ENCODE measurements at places on chromosomes 5 and 9.

GRCh38 chr5:81417052-81417451 is 23.1 kb upstream of the ACOT12 start:
- DNase-seq: no peak

DNA sequence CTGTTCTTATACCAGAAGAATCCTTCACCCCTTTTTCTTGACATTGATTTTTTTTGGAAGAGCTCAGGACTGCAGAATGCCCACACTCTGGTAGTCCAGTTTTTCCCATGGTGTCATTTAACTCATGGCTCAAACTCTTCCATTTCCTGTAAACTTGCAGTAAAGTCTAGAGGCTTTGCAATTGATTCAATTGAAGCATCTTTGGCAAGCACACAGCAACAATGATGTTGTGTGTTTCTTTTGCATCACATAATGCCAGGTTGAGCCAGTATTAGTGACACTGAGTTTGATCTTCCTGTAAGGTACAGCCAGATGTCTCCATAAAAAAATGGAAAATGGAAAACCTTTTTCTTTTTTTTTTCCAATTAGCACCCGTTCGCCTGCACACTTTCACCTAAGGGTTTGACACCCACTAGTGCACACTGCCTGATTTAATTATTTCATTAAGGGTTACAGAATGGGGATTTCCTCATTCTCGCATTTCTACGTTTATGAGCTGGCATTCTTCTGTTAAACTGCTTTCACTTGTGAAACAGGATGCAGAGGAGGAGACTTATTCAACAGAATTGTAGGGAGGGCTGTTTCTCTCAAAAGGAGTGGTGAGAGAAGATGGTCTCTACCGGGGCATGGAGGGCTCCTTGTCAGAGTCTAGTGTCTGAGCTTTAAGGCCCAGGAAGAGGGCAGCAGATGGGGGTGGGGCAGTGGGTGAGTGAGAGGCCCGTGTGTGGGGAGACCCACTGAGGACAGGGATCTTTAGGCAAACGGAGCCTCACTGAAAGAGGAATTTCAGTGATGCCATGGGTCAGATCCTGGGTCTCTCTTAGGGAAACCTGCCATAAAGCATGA is 2.2 kb upstream of the S1PR3 start:
- DNase-seq: no peak

DNA sequence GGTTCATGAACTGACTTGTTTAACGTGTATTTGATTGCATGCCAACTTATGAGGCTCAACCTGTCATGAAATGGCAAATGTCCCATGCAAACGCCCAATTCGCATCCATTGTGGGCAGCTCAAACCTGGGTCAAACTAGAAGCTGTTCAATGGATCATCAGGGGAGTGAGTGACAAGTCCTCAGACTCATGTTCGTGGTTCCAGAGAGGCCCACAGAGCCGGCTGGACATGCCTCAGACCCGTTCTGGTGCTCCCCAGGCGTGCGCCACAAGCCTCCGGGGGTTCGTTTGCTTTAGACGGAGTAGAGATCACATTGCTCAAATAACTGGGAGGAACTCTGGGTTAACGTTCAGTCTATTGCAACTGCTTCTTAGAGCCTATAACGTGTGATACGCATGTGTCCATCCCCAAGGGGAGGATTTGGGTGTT is 15.0 kb downstream of the GFI1B start:
- no peak for DNase-seq

DNA sequence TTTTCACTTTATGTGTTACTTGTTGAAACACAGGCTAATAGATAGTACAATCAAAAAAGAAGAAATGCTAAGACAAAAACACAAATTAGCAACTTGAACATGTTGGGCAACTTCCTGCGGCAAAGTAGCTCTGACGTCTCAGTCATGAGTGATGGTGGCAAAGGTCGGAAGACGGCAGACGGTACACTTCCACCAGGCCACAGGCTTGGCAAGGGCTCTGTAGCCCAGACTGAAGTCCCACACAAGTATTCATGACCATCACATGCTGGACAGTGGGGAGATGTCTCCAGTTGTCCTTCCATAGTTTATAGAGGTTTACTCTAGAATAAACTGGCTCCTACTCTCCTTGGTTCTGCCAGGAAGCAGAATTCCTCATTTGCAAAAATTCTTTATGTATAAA is 831.3 kb downstream of the MTRR start:
- DNase-seq: no peak

- no peak for DNase-seq
These were observed 185.1 kb downstream of the FSTL4 start for GRCh38 chr5:133427121-133427777.

DNA sequence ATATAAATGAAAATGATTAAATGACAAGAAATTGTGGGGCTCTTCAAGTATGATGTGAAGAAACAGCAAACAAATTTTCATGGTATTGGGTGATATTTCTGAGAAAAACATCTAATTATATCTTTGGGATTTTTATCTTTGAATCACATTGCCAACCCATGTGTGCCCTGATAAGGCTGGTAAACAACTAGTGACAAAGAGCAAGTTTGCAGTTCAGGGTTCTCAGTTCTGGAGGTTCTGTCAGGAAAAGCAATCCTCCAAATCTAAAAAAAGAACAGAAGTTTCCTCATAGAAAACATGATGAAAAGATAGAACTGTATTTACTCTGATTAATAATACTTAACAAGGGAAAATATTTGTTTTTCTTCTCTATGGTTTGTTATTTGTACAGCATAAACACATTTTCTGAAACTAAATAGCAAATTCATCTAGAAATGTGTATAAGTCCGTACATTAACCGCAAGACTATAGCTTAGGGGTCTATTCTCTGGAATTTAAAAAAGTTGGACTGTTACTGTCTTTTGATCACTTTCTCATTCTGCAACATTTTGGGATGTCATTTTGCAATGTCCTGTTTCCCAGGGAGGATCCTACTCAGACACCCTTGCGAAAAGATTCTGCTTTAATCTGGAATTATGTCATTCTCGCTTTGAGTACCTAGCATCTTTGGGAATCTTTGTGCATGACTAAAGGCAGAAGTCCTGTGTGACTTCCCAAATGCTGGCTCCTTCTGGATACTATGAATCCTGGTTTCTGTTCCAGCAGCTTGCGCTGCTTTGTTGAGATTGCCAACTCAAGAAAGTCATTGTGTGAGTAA is 308.5 kb downstream of the ADGRV1 start:
- no peak for DNase-seq
